ENCODE measurements at places on chromosomes 7 and 10.

DNA sequence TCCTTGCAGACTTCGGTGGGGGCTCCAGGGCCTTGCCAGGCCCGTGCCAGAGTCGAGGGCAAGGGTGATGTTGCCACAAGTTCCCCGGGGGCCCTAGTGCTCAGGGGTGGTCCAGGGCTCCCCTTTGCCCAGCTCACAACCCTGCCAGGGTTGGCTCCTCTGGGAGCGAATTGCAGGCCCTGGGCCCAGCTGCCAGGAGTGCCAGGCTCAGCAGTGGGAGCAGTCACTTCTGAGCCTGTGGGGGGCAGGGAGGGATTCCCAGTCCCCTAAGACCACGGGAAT is 43.8 kb downstream of the TCERG1L start:
- no peak for DNase-seq

GRCh38 chr10:10294881-10295529 is 722.7 kb upstream of the CELF2 start:
- DNase-seq, result no peak

- DNase-seq, result no peak
Measured at GRCh38 chr7:12586271-12586670, 15.8 kb downstream of the SCIN start.

- no peak for DNase-seq
Measured at GRCh38 chr7:1252540-1253090, 19.9 kb downstream of the UNCX start.

DNA sequence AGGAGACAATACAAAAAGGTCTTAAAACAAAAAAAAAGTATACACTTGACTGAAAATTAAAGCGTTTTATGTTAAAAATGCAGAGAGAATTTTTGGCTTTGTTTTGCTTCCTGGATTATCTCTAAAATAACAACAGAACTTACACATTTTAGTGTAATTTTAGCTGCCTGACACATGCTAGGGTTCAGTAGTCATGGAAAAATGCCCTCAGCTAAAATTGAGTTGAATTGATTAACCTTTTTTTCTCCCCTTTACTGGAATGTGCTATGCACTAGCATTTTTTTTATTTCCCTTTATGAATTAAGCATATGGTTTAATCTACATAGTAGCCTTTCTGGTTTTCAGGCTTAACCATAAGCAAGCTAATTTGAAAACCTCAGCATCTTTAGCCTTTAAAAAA is 89.9 kb downstream of the ZNF277 start:
- DNase-seq, result no peak

- DNase-seq, result no peak
Measured at GRCh38 chr7:41612798-41613197, 90.1 kb downstream of the INHBA start.

- DNase-seq, result no peak
Measured at GRCh38 chr7:31550432-31550831, 36.5 kb downstream of the ITPRID1 start.

- no peak for DNase-seq
Measured at GRCh38 chr7:127885843-127886242, 145.4 kb downstream of the LRRC4 start.

GRCh38 chr10:80077869-80078447 is 507 bp upstream of the TMEM254 start:
- DNase-seq, result no peak

GRCh38 chr10:58590924-58591323 is 78.3 kb downstream of the BICC1 start:
- no peak for DNase-seq

DNA sequence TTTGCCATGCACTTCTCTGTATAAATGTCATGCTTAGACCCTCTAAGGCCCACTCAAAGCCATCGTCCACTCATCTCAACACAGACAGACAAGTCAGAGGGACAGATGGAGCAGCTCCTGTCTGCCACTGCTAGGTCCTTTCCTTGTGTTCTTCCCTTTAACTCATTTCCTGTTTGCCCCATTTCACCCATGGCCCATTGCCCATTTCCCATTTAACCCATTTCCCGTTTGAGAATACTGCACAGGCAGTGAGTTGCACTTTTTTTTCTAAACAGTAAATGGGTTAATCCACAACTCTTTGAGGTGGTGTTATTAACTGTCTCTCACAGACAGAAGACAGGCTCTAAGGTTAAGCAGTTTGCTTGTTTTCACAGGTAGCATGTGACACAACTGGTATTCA is 179.3 kb downstream of the NPSR1 start:
- no peak for DNase-seq

- DNase-seq, result no peak
Measured at GRCh38 chr7:132193898-132194297, 382.4 kb downstream of the PLXNA4 start.

- DNase-seq, result no peak
Measured at GRCh38 chr7:36182854-36183604, 30.0 kb downstream of the EEPD1 start.

DNA sequence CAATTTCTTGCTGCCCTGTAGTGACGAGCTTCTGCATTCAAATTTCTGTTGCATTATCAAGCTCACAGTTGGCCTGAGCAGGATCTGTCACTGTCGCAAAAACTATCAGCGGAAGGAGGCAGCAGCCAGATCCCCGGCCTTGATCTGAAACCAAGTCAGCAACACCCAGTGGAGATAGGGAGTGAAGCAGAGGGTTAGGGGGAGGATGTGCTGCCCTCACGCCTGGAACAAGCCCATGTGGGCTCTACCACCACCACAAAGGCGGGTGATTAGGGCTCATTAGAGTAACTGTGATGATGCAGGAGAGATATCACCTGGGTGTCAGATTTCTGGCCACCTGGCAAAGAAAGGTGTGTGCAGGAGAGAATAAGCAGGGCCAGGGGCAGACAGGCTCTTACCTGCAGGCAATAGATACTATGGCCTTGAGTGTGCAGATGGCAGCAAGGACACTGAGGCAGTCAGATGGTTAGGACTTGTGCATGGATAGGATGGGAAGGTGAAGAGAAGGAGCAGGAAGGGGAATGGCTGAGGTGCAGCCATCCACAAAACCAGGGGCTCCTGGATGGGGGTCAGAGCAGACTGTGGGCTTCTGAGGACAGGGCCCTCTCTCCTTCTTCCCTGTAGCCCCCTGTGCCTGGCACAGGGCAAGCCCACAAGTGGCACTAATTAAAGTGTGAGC is 417.3 kb downstream of the RPS24 start:
- DNase-seq, result no peak

- DNase-seq, result peak; percentile 18
Measured at GRCh38 chr10:60032723-60033122, 126.4 kb upstream of the CCDC6 start.

DNA sequence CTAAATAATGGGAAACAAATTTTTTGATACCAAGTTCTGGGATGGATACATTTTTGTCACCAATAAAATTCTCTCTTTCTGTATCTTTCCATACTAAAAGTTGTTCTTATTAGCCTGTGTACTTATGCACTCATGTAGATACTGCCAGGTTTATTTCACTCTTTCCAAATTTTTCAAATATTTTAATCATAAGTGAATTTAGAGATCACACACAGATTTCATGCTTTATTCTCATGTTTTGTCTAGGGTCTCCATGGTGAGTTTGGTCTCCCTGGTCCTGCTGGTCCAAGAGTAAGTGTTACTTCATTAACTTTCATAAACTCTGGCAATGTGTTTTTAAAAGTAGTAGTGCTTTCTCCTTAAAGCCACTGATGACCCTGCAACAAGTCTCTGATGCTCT is 20.3 kb downstream of the COL1A2 start:
- DNase-seq, result no peak

DNA sequence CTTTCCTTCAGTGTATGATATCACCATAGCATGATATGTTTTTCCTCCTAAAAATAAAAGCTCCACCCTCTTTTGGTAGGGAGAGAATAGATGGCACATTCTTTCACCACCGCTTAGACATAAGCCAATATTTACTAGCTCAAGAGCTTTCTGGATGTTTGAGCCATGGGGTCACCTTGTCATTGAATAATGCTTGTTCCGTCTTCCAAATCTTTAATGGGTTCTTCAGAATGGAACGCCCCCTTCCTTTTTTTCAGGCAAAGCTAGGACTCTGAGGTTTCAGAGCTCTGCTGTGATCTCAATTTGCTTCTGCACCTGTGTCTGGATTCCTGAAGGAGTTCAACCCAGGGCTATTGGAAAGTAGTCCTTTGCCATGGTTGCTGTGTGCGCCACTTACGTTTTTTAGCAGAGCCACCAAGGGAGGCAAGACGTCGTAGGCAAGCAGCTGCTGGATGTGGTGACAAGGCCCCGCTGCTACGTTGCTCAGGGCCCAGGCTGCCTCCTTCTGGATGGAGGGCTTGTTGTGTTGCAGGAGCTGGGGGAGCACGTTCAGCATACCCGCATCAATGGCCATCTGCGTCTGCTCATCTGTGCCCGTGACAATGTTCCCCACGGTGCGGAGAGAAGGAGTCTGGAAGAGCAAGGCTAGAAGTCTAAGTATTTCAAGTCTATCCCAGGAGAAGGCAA is 23.2 kb downstream of the KPNA7 start:
- no peak for DNase-seq

- DNase-seq, result no peak
Measured at GRCh38 chr7:17058568-17058967, 176.8 kb upstream of the AGR3 start.

DNA sequence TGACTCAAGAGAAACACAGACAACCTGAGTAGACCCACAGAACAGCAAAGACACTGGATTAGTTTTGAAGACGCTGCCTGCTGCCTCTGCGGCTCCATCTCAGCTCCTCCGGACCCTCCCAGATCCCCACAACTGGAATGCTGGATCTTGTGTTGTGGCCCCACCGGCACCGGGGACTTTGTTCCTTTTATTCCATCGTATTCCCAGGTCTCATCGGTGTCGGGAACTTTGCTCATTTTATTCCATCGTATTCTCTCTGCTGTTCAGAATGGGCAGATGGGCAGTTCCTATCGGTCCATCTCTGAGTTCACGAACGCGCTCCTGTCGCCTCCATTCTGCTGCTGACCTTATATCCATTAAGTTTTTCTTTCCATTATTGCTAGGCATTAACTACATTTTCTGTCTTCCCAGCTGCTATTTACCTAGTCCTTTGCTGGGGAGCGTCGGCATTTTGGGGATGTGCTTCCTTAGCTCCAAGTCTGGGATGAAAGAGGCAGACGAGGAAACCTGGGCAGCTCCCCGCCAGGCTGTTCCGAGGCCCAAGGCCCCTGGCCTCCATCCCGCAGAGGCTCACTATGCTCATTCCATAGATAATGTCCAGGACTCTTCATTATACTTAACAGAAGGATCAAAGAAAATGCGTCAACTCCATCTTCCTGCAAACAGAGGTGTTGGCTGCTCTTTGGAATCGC is 192.4 kb downstream of the MAD1L1 start:
- DNase-seq, result no peak

DNA sequence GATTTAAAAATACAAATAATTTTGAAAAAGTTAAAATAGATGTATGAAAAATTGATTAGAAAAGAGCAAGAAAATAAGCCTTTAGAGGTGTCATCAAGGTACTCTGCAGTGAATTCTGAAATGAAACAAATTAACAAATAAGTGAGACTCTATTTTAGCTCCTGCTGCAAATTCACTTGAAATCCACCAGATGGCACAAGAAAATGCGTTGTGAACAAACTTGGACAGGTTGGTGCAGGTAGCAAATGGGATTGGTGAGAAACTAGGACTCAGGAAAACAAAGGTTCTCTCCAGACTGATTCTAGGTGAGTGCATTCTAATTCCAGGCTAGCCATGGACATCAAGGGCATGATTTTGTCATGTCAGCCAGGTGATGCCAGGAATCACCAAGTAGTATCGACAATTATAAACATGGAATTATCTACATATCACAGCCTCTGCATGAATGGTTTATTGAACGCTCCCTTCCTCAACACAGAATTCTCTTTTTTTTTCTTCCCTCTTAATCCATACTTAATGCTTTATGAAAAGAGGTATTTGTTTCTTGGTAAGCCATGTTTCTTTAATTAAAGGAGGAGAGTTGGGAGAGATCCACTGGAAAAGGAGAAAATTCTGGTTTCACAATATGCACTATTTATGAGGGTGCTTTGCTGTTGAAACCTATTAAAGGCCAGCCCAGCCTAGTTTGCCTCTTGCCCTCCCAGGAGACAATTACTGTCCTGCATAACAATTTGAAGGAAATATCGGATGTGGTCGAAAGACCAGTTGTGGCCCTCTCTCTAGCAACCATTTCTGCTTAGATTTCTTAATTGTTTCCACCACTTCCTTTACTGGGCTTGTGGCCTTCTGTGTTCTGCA is 118.1 kb downstream of the ZNF365 start:
- no peak for DNase-seq

GRCh38 chr7:155867280-155867679 is 55.0 kb upstream of the SHH start:
- no peak for DNase-seq

DNA sequence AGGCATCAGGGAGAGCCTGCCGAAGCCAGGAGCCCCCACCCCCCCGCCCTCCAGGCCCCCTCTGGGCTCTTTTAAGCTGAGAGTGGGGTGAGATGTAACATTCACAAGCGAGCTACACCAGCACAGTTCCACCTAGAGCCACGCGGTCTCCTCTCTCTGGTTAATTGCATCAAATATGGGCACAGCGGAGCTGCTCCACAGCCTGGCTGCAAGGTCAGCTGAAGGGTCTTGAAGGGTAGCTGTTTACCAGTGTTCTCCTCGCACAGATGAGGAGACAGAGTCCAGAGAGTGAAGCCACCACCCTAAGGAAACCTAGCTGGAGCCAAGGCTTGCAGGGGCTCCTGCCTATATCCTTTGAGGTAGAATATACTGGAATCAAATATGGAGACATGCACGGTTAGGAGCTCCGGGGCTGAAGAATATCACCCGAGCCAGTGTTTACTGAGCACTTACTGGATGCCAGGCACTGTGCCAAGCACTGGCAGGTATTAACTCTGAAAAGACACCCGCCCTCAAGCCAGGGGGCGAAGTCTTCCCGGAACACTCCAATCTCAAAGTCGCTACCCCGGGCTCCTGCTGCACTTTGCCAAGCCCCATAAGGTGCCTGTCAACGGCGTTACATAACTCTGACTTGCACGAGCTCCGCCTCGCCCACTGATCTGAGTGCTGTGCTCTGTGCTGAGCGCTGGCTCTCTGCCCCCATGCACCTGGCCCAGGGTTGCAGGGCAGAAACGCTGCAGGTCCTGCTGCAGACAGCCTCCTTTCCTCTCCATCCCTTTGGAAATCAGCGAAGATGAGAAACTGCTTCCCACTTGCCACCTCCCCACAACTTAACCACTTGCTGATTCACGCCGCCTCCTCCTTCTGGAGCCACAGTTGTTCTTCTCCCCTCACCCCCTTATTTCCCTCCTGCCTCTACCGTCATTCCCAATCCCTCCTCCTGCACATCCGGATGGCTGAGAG is 5.4 kb downstream of the CHST15 start:
- no peak for DNase-seq

DNA sequence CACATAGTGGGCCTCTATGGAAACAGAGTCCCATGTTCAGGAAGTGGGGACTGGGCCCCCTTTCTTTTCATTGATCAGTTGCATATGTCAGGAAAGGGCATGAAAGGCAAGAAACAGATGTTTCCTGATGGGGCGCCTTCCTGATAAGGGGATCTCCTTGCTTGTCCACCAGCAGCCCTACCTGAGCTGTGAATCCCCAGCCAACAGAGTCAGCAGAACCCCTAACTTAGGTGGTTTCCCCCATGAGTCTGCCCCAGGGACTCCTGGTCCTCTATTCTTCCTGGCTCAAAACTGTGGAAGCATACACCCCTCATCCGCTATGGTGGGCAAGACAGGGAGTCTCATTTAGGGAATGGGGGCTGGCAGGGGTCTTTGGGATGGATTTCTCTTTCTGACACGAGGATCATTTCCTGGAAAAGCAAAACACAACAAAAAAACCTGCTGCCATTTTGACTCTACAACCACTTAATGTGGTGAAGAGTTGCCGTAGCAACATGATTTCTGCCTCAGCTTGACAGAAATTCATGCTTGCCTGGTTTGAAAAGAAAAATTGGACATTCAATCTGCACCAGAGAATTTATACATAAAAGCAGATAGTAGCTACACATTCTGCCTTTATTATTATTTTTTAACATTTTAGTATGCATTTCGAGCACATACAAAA is 119.8 kb downstream of the SPAG6 start:
- no peak for DNase-seq
